Activated CD4-positive, alpha-beta T cell treated with anti-CD3 and anti-CD28 coated beads, Interleukin-2, Interleukin-6, amounts not matched to agents 100 ng/mL and 50 ng/mL, durations not matched to agents 16 hours and 8 hours (primary cell): ENCODE measurements at places on chromosomes 7 and 10.

- no peak for DNase-seq
Observed at GRCh38 chr10:9645928-9646600, 1371.6 kb upstream of the CELF2 start.

GRCh38 chr10:133241501-133242205 lies 4.0 kb downstream of the VENTX start:
- no peak for DNase-seq

- peak; percentile 82 for DNase-seq
Observed at GRCh38 chr7:17159500-17160037, 138.9 kb upstream of the AHR start.

DNA sequence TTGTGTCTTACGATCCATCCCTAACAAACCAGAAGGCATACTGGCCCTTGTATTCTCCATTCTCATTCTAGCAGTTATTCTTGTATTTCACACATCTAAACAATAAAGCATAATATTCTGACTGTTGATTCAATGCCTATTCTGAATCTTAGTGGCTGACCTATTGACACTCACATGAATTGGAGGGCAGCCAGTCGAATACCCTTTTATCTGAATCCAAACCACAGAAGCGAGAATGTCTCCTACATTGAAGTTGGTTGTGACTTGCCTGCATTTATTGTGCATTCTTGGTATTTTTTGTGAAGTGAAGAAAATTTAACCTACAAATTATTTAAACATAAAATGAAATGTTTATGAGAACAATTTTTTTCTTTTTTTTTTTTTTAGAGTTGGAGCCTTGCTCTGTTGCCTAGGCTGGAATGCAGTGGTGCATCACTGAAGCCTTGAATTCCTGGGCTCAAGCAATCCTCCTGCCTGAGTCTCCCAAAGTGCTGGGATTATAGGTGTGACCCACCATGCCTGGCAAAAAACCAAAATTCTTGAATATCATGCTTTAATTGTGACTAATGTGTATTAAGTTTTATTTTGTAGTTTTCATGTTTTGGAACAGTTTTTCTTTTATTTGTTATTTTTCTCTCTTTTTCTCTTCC lies 22.7 kb downstream of the EXOC4 start:
- DNase-seq = no peak

- no peak for DNase-seq
Observed at GRCh38 chr10:66008221-66008620, 917.6 kb upstream of the LRRTM3 start.

DNA sequence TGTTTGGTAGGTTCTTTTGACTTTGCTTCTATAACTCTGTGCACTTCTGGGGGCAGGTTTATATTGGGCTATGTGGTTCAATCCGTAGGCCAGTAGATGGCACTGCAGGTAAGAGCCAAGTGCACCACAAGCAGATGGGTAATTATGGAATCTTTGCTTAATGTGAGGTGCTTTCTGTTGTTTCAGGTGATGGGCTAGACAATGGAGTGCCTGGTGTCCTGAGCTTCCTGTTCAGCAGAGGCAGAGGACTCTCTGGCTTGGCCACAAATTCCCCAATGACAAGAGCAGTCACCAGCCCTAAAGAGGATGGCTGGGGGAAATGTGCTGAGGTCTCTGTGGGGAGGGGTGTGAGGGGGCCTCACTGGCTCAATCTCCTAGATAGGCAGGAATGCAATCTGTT lies 455.0 kb downstream of the CCSER2 start:
- peak; percentile 39 for DNase-seq

- DNase-seq = no peak
Observed at GRCh38 chr7:159172400-159172799, 27.7 kb upstream of the VIPR2 start.

- DNase-seq = no peak
Observed at GRCh38 chr7:71982851-71983250, 429.3 kb downstream of the CALN1 start.

DNA sequence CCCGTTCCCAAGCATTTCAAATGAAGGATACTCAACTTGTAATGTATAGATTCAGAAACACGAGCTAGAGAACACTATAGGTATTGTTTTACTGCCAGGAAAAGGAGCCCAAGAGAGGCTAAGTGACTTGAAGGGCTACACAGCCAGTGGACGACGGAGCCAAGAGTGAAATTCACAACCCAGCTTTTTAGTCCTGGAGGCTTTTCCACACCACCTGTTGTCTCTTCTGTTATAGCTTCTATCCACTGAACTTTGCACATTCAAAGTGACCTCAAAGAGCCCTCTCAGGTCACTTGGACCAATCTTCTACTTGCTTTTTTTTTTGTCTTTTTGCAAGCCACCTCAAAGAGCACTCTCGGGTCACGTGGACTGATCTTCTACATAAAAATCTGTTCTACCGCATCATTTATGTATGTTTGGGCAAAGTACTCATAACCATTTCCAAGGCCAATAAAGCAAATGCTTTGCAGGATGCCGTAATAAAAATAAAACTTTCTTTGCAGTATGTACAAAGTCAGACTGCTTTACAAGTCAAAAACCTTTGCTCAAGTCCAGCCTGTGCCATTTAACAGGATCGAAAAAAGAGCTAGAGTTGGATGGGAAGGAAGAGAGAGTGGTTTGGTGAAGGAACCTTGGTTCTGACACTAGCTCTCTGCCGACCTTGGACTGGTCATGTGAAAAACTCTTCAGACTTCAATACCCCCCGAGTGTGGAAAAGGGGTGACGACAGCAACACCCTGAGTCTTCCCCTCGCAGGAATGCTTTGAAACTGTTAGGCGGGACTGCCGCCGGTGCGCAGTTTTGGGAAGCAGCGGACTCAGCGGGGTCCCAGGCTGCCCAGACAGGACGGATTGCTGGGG lies 821 bp downstream of the SLC35B4 start:
- no peak for DNase-seq

DNA sequence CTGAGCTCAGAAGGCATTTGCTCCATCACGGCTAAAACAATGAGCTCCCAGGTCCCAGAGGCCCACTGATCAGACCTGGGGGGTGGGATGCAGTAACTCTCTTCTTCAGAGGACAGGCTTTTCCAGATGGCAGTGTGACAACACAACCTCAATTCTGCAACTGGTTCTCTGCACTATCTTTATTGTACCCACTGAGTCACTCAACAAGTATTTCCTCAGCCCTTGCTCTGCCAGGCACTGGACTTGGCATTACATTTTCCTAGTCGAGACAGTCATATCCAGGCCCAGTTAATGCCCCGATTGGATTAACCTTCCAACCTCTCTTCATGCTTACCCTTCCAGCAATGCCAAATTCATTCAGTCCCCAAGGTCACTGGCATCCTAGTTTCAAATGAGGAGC lies 72.6 kb downstream of the JAZF1 start:
- no peak for DNase-seq

GRCh38 chr7:39504963-39505362 lies 61.2 kb upstream of the YAE1 start:
- DNase-seq = no peak

- peak; percentile 77 for DNase-seq
Observed at GRCh38 chr10:11145495-11145855, 127.8 kb downstream of the CELF2 start.

- no peak for DNase-seq
Observed at GRCh38 chr7:101666293-101666692, 37.2 kb upstream of the MYL10 start.

DNA sequence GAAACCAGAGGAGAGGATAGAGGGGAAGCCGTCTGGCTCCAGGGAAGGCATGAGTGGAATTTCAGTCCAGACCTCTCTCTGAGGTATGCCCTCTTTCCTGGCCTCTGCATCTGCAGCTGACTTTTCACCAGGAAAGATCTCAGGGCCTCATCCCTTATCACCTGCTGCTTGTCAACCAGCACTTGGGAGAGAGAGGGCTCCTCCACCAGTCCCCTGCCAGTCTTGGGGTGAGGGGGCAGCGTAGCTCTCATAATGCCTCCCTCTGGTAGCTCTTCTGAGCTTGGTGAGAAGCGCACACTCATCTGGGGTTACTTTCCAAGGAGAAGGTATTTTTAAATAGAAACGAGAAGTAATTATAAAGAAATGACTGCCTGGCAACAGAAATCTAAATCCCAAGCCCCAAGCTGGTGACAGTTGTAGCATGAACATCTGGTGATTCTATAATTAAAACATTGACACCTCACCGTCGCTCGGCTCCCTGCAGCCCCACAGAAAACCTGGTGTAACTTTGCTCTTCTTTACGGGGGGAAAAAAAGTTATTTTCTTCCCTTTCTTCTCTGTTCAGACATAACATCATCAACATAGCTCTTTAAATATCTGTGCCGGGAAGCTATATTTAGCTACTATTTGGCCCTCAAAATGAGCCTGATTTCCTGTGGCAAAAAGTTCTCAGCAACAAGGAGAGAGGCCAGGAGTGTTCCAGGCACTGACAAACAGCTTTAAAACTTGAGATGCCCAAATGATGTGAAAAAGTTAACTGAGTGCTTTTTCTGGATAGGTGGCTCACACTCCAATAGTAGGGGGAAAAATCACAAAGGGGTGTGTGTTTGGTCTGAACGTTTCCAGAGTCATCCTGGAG lies 26.9 kb downstream of the HIP1 start:
- no peak for DNase-seq

DNA sequence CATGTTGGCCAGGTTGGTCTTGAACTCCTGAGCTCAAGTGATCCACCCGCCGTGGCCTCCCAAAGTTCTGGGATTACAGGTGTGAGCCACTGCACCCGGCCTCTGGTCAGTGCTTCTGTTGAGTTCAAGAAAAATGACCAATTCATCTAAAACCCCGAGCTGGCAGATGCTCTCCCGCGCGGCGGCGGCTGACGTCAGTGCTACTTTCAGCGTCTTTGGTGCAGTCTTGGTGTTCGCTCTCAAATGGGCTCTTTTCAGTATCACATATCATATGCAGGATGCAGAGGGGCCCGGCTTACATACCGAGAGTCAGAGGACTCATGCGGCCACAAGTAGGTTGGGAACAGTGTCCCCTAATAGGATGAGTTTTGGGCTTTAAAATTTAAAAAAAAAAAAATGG lies 125.9 kb downstream of the CUX1 start:
- DNase-seq = no peak

- no peak for DNase-seq
Observed at GRCh38 chr7:103073989-103074518, 542 bp downstream of the FBXL13 start.

DNA sequence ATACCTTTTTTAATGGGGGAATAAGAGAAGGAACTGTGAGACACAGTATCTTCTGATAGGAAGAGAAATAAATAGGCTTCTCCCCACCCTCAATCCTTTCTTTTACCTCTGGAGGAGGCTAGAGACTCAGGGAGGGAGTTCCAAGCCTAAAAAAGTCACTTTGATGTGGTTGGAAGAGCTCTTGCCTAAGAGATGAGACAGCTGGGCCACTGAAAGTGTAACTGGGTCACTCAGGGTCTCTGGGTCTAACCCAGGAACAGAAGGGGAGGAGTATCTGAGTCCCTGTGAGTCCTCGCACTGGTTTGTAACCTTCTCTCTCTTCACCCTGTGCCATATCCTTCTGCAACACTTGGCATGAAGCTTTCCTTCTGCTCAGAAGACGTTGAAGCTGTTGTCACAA lies 222.9 kb upstream of the AGK start:
- DNase-seq = no peak

- no peak for DNase-seq
Observed at GRCh38 chr7:22849172-22849571, 26.5 kb upstream of the TOMM7 start.

- no peak for DNase-seq
Observed at GRCh38 chr7:68304536-68304935, 1293.7 kb upstream of the AUTS2 start.

- DNase-seq = peak; percentile 28
Observed at GRCh38 chr10:90847436-90847835, 10.4 kb downstream of the HTR7 start.

- DNase-seq = no peak
Observed at GRCh38 chr10:116053910-116054309, 219.1 kb downstream of the GFRA1 start.

DNA sequence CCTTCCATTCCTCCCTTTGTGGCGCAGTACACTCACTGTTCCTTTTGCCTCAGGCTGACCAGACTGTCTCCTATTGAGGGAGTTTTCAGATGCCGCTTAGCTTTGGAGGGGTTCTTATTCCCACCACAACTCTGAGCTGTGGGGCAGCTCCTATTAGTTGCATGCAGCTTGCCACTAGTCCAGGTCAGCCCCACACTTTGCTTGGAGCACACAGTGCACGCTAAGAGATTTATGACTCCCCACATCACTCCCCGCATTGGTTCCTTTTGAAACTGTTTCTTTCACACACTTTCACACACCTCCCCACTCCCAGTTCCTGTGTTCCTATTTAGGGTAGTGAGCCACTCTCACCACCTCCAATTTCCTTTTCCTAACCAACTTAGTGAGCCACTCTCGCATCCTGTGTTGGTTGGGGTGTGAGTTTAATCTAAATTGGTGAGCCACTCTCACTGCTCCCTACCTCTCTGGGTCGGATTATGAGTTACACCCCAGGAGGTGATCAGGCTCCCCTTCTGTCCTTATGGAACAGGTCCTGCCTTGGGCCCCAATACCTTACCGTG lies 10.4 kb upstream of the ZNF485 start:
- peak; percentile 64 for DNase-seq

- no peak for DNase-seq
Observed at GRCh38 chr7:47241112-47242065, 340.5 kb downstream of the TNS3 start.

GRCh38 chr10:110007161-110007700 lies 553 bp upstream of the ADD3 start:
- no peak for DNase-seq

GRCh38 chr10:52526251-52526823 lies 212.3 kb downstream of the DKK1 start:
- no peak for DNase-seq

DNA sequence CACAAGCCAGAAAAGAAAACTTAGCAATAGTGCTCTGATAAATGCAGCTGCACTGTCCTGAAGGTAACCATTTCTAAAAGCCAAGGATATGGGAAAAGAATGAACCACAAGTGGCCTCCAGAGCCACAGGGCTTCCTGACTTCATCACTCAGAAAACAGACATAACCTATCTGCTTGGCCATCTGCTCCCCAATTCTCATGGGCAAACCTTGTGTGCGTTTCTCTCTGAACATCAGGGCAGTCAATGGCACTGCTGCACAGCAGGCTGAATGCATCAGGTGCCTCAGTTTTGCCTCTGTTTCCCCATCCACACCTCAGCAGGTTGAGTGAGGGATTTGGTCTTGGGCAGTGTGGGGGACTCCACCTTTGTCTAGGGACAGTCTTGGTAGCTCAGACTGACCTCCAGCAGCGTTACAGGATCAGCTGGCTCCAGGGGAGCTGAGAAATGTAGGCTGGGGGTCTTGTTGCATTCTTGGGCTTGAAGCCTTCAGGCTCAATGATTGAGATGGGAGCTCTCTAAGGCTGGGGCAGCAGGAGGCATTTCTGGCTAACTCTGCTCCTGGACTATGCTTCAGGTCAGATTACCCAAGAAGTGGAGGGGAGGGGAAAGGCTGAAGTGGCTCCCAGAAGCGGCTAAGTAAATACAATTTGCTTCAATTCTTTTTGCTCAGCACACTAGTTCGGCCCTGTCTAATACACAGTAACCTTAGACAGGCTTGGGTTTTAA lies 23.6 kb upstream of the PDLIM1 start:
- DNase-seq = no peak

- DNase-seq = no peak
Observed at GRCh38 chr7:2930310-2931033, 86.4 kb upstream of the GNA12 start.
